ENCODE measurements at places on chromosomes 6 and 20.

- no peak for DNase-seq
Measured at GRCh38 chr20:35820715-35821114, 48.9 kb downstream of the PHF20 start.

DNA sequence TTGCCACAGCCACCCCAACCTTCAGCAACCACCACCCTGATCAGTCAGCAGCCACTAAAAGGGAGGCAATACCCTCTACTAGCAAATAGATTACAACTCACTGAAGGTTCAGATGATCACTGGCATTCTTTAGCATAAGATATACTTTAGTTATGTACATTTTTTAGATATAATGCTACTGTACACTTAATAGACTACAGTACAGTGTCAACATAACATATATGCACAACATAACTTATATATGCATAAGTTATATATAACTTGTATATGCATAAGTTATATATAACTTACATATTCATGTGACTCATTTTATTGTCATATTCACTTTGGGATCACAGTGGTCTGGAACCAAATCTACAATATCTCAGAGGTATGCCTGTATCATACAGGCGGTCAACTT lies 61.7 kb downstream of the GMDS start:
- no peak for DNase-seq

- no peak for DNase-seq
Measured at GRCh38 chr6:109672175-109672574, 18.8 kb downstream of the AK9 start.

- DNase-seq: no peak
Measured at GRCh38 chr6:150273457-150274309, 95.1 kb upstream of the IYD start.

DNA sequence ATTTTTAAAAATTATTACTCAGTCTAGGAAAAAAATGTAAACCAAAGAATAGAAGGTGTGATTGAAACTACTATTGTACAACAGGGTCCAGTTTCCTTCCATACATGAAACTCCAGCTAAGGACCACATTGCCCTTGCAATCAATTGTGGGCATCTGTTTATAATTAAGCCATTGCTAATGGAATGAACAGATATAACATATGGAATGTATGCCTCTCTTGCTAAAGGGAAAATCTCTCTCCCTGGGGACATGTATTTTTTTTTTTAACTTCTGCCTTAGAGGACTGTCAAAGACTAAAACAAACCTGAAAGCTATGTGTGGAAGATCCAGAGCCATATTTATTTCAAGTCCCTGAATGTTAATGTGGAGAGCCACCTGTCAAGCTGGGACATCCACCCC lies 336.8 kb upstream of the MANEA start:
- no peak for DNase-seq

DNA sequence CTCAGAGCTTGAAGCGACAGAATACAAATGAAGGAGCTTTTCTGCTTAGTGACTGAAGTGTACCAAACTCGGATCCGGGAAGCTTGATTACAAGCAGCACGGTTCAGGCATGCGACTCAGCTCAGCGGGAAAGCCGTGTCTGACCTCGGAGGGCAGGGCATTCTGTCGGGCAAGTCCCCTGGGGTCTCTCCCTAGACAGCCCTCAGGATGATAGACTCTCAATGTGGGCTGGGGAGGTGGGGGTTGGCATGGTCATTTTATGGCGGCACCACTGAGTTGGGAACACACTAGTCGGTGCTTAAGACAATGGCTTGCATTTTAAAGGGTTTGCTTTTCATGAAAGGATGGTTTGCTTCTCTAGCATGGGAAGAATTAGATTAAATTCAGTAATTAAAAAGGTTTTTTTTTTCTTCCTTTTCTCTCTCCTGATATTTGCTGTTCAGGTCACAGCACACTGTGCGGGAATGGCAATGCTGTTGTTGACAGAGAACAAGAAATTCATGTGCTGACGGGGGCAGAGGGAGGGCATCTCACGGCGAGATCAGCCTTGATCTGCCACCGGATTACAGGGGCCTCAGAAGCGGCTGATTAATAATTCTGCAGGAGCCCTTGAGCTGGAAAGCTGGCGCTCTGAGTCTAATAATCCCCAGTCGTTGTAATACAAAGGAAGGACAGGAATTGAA lies 80.7 kb upstream of the TRAF3IP2 start:
- no peak for DNase-seq

DNA sequence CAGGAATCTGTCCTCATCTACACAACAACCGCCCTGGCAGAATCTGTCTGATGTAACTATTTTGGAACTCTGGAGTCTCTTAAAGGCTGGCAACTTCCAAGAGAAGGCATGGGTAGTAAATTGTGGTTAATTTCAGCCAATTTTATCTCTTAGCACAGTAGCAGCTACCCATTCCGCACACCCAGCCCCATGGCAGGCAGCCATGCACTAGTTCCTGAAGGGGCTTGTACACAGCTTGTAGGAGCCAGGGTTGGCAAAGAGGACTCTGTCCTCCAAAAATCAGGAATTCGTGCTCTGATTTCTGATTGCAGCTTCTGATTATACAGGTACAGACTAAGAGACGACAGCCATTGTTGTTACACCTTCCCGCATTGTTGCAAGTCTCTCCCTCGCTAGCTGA lies 155.9 kb downstream of the RNF144B start:
- no peak for DNase-seq

DNA sequence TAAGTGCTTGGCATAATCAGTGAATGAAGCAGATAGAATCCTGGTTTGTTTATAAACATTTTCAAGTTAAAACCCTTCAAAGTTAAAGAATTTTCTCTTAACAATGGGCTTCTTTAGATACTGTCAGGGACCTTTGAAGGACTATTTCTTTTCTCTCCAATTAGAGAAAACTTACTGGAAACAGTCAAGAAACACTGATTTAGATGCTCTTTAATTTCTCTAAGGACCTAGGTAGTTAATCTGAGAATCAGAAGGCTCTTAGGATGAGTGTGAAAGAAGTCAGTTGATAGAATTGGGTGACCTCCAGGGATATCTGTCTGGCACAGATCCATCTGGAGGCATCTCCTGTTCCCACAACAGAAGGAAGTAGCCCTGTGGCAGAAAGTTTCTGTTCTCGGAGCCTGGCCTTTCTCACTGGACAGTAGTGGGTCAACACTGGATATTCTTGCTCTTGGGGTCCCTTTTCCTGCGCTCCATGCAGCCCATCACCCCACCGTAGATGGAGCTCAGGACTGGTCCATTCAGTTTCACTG lies 22.5 kb downstream of the KIAA0408 start:
- no peak for DNase-seq

GRCh38 chr6:54802775-54803634 lies 43.6 kb upstream of the FAM83B start:
- no peak for DNase-seq

- no peak for DNase-seq
Measured at GRCh38 chr6:163841733-163842132, 427.2 kb downstream of the QKI start.

DNA sequence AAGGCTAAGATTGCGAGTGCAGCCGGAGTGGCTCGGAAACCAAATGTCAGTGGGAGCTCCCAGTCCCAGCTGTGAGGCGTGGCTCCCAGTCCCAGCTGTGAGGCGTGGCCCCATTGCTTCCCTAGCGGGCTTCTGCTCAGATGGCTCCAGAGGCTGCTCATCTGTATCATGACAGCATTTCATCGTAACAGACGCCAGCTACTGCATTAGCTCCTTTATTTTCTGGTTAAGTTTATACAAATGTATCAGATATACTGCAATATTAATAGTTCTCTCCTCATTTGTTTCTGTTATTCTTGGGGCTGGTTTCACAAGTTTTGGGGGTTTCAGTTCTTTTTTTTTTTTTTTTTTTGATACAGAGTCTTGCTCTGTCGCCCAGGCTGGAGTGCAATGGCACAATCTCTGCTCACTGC lies 34.7 kb upstream of the TBXT start:
- no peak for DNase-seq

DNA sequence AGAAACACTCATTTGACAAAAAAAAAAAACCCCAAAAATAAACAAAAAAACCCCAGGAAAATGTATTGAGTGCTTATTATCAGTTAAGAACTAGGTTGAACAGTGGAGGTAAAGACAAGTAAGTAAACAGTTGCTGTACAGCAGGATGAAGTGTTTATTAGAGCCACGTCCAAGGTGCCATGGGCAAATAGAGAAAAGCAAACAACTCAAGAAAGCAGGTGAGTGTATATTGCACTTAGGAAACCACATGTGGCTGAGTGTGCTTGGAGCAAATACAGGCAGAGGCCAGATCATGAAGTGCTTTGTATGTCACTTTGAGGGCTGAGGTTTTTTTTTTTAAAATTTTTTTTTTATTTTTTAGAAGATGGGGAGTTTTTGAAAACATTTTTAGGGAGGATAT lies 98.3 kb downstream of the MACROD2 start:
- DNase-seq: peak; percentile 67

DNA sequence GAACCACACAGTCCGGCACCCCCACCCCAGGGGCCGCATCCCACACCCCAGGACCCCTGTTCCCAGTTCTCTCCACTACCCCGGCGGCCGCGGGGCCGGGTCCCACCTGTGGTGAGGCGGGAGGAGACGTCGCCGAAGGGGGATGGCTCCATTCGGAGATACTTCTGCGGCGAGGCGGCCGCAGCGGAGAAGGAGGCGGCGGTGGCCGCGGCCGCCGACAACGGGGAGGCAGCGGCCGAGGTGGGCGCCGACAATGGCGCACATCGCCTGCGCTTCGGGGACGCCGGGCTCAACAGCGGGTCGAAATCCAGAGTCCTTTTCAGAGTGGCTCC lies 723 bp downstream of the AKIRIN2 start:
- no peak for DNase-seq

GRCh38 chr20:48800177-48800576 lies 27.6 kb downstream of the PREX1 start:
- DNase-seq: no peak

DNA sequence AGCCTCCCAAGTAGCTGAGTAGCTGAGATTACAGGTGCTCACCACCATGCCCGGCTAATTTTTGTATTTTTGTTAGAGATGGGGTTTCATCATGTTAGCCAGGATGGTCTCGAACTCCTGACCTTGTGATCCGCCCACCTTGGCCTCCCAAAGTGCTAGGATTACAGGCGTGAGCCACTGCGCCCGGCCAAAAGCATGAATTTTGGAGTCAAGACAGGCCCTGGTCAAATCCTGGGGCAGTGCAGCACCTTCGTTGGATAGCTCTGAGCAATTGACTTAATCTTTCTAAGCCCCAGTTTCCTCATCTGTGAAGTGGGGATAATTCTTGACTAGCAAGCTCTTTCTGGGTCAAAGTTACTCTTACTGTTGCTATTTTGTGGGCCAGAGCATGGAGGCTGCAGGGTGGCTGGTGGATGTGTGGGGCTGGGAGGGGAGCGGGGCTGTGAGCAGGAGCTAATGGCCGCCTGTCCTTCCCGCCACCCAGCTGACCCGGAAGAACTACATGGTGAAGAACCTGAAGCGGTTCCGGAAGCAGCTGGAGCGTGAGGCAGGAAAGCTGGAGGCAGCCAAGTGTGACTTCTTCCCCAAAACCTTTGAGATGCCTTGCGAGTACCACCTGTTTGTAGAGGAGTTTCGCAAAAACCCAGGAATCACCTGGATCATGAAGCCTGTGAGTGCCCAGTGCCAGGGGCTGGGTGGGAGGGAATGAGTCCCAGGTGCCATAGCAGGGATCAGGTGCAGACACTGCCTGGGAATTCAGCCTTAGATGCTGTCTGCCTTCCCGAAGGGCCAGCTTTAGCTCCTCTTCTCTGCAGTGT lies 39.0 kb downstream of the TTLL9 start:
- no peak for DNase-seq

- no peak for DNase-seq
Measured at GRCh38 chr6:90111387-90111786, 185.3 kb downstream of the BACH2 start.

- DNase-seq: no peak
Measured at GRCh38 chr6:129500958-129501739, 208.8 kb downstream of the ARHGAP18 start.

- no peak for DNase-seq
Measured at GRCh38 chr20:17967521-17968365, 851 bp downstream of the SNX5 start.

GRCh38 chr6:82072751-82073150 lies 174.8 kb downstream of the IBTK start:
- no peak for DNase-seq

Measured in COR-L47 (cell line).